ENCODE measurements at places on chromosomes 2 and 18.

GRCh38 chr18:76451396-76452331 is 43.4 kb downstream of the ZNF516 start:
- DNase-seq: no peak

DNA sequence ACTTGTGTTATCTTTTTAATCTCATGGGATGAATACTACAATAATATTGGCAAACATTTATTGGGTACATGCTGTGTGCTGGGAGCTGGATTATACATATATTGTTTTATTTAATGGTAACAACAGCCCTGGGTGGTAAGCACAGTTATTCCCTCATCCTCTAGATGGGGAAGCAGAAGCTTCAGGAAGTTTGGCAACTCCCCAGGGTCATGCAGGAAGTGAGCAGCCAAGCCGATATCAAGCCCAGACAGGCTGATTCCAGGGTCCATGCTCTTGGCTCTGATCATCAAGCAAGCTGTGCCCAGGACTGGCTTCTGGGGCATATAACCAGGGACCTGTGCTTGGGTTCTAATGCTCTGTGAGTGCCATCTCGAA is 155.8 kb downstream of the ZNF516 start:
- DNase-seq: no peak

DNA sequence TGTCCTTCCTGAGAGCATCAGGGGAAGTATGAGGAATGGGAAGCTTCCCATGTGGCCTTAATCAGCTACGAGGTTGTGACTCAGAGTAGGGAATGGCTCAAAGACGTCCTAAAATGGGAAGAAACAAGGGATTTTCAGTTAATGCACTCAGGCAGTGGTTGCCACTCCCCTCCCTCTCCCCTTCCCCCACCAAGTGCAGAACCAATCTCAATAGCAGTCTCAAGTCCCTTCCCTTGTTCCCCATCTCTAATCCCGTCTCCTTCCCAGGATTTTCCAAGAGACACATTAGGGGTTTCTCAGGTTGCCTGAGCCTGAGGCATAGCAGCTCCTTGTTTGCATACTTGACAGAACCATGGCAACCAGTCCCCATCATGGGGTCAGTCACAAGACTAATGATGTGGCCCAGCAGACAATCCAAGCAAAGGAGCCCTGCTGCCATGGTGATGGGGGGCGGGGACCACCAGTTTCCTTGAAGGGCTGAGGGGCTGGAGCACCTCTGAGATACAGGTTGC is 18.2 kb upstream of the RESP18 start:
- no peak for DNase-seq

- no peak for DNase-seq
Observed at GRCh38 chr2:102485147-102485785, 12.2 kb downstream of the SLC9A4 start.

GRCh38 chr18:62634979-62635630 is 80.2 kb upstream of the PHLPP1 start:
- DNase-seq: no peak

DNA sequence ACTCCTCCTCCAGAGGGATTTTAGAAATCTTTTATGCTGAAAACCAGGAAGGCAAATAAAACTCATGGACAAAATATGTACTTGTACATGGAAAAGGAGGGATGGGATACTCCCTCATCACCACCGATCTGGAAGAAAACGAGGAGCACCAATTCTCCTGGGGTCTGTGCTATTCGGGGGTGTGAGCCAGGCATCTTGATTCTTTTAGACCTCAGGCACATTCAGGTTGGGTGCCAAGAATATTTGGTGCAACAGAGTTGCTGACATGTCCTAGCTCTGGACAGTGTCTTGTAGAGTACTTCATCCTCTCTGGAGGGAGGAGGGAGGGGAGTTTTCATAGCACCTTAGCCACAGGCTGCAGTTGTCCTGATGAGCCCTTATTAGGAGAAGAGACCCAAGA is 163.0 kb downstream of the PRKCE start:
- no peak for DNase-seq

- DNase-seq: no peak
Observed at GRCh38 chr2:60926741-60927552, 45.6 kb downstream of the REL start.

DNA sequence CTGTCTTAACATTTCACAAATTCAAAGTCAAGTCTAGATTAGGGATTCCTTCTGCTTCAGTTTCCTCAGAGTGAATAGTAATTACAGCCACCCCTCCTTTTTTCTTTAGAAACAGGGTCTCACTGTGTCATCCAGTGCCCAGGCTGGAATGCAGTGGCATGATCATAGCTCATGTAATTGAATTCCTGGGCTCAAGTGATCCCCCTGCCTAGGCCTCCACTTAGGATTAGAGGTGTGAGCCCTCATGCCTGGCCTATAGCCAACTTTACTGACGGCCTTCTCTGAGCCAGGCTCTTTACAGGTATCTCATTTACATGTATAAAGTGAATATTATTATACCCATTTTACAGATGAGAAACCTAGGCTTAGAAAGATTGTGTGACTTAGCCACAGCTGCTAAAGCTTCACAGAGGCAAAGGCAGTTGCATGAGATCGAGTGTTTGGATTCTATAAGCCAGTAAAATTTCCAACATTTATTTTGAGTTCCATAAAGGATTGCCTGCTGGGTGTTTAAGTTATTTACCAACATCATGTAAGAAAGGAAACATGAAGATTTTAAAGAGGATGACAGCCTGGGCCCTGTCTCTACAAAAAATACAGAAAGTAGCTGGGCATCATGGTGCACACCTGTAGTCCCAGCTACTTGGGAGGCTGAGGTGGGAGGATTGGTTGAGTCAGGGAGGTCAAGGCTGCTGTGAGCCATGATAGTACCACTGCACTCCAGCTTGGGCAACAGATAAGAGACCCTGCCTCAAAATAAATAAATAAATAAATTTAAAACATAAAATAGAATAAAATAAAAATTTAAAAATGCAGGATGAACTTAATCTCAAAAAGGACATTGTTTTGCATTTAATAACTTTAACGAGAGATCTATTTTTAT is 1.8 kb downstream of the ENOSF1 start:
- no peak for DNase-seq

- DNase-seq: no peak
Observed at GRCh38 chr2:212580117-212580516, 41.5 kb upstream of the ERBB4 start.

DNA sequence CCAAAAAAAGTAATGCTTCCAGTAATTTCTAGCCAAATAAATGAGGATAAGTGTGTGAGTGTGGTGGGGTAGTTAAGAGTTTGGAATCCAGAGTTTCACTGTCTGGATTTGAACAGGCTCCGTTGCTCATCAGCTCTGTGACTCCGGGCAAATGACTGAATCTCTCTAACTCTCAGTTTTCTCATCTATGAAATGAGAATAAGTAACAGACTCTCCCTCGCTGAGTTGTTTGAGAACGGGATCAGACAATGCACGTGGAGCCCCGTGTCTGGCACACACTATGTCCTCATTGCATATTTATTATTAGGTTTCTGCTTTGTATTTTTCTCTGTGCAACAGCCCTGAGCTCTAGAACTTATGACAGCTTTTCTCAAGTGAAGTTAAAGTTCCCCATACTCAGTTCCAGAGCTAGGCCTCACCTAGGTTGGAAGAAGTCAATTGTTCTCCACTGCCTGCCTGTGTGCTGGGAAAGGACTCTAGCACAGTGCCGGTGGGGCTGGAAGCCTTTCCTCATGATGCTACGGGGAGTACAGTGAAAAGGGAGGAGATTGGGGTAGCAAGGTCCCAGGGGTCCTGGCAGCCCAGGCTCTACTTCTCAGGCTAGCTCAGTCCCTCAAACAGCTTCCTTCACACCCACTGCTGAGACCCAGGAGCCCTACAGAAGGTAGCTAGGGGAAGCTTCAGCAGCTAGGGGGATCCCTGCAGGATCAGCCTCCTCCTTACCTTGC is 1.7 kb upstream of the ICOS start:
- no peak for DNase-seq

DNA sequence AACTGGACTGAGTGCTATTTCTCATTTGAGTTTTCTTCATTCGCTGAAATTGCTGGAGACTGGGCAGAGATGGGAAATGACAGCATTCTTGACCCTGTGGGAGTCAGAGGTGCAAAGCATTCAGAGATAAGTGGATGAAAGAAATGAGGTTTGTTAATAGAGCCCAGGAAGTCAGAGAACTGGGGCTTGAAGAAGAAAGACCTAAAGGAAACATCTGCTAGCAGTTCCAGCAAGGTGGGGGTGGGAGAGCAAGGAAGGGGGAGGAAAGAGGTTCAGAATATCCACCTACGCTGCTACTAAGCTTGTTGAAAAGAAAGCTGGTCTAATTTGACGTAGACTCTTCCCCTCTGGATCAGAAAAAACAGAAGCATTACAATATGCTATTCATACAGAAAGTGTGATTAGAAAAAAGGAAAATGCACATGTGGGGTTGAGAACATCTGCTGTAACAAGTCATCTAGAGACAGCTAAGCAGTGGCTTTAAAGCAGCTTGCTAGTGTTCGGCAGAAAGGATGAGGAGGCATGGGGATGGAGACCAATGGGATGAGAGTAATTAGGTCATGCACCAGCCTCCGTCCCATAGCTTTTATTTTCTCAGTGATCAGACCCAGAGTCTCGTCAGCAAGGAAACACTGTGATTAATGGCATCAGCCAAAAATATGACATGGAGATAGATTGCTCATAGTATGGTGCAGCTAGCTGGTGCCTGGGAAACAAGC is 29.7 kb downstream of the NAB1 start:
- DNase-seq: no peak

- DNase-seq: no peak
Observed at GRCh38 chr2:152615177-152615576, 102.1 kb downstream of the PRPF40A start.

DNA sequence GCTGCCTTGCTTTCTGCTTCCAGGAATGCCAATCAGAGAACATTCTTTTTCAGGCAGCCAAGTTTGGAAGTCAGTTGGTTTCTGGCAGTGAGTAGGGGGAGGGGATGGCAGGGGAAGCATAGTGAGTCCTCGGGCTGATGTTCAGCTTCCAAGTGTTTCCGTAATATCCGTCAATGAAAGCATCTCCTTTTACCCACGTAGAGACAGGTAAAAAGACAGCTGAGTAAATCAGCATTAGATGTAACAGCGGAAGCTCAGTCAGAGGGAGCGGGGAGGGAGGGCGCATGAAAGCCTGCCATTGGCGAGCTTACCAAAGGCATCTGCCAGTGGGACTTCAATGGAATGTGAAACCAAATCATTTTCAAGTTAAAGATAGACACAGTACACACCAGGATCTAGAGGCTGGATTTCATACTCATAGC is 117.1 kb upstream of the DTNA start:
- DNase-seq: no peak

DNA sequence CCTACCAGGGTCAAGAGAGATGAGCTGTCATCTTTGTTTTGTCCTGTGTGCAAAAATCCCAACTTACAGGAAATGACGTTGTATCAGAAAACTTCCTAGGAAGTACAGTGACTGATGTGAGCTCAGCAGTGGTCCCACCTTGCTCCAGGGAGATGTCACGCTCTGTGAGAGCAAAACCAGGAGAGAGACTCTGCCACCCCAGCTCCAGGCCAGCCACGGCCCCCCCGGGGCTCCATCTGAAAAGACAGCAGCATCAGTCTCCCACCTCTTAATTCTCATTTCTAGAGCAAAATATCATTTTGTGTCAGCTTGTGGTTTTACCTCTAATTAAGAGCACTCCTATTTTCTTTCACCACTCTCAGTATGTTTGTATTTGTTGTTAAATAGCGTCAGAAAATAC is 57.5 kb downstream of the MYL12B start:
- no peak for DNase-seq

GRCh38 chr2:96163768-96164429 is 18.7 kb upstream of the DUSP2 start:
- DNase-seq: no peak

- DNase-seq: no peak
Observed at GRCh38 chr2:170965446-170966225, 36.6 kb downstream of the GORASP2 start.

DNA sequence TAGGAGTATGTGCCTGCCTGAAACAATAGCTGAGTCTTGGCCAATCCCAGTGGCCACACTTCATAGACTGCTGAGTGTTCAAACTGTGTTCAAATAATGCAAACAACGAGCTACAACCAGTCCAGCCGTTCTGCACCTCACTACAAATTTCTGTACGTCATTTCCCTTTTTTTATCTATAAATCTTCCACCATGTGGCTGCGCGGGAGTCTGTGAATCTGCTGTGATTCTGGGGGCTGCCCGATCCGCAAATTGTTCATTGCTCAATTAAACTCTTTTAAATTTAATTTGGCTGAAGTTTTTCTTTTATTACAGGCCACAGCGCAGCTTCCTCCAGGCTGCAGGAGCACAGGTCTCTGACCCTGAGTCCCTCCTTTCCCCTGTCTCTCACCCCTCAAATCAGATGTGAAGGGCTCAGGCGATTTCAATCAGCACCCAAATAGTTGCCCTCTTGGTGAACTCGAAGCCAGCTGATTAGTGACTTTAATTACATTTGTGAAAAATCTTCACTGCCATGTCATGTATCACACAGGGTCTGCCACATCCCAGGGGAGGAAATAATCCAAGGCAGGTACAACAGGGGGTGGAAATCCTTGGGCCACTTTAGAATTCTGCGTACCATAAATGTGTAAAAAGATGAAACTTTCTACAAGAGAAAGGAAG is 145.6 kb downstream of the NDUFA10 start:
- no peak for DNase-seq

DNA sequence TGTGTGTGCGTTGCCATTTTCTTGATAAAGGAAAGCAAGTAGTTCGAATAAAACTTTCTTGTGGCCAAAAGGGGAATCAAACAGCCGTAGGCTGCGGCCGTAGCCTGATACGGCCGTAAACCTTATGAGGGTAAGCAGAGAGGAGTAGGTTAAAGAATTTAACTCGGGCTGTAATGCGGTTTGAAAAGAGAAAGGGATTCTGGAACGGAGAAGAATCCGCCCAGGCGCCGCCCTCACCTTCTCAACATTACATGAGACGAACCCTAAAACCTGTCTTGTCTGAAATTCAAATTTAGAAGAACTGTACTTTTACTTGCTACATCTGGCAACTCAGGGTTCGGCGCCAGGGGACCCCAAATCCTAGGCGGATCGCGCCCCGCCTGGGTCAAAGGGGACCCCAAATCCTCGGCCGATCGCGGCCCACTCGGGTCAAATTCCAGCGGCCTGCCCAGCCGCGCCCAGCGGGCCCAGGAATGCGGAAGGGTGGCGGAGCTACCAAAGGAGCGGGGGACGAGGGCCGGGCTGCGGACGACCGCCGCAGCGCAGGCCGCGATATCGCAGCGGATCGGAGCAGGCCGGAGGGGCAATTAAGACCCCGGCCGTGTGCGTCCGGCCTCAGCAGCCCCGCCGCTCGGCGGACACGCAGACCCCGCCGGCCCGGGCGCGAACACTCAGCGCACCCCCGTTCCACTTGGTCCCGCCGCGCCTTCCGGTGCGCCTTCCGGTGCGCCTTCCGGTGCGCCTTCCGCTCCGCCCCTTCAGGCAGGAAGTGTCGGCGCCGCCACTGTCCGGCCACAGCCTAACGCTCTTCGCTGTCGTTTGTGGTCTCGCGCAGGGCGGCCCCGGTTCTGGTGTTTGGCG is at the start of gene MYL12B:
MYL12B (plus strand) TSS at position 761 of the 861 bp plus-strand sequence. CDS start 10,766 bp downstream, outside the sequence.
- peak; percentile 53 for DNase-seq

- DNase-seq: peak; percentile 15
Observed at GRCh38 chr18:43563780-43564179, 286.5 kb upstream of the SYT4 start.

GRCh38 chr2:24855726-24856125 is 62.5 kb downstream of the CENPO start:
- peak; percentile 48 for DNase-seq

GRCh38 chr2:179981085-179981484 is 26.0 kb downstream of the CWC22 start:
- DNase-seq: no peak

GRCh38 chr2:197914778-197915177 is 110.4 kb downstream of the PLCL1 start:
- DNase-seq: no peak

- DNase-seq: no peak
Observed at GRCh38 chr2:15908371-15908770, 32.0 kb upstream of the MYCN start.

Data from NCI-H446 treated with DMSO at 0.1 percent for 48 hours (cell line).